ENCODE measurements at places on chromosomes 5 and 9. TPM values are rescaled to one million over a fixed set of nuclear protein-coding genes. Genes with fewer than 3 reads are reported as not detected.

GRCh38 chr5:173671121-173671949 is 54.9 kb upstream of the BOD1 start:
- peak; percentile 47 for DNase-seq

GRCh38 chr5:172410160-172410559 is 44.2 kb downstream of the SH3PXD2B start:
- DNase-seq, result no peak

ZNF354C gene
- 4.7 TPM for total RNA-seq

DNA sequence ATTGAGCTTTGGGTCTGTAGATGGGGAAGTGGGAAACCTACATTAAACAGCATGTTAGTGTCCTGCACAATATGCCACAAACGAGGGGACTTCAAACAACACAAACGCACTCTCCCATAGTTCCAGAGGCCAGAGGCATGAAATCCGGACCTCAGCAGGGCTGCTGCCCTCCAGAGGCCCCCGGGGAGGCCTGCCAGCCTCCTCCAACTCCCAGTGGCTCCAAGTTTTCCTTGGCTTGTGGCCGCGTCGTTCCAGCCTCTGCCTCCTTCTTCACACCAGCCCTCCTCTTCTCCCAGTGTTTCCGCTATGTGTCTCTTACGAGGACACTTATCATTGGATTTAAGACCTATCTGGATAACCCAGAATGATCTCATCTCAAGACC is 13.3 kb upstream of the COL5A1 start:
- no peak for DNase-seq

- no peak for DNase-seq
These were observed 2.1 kb upstream of the RFESD start for GRCh38 chr5:95644351-95645042.

- DNase-seq, result no peak
These were observed 18.5 kb downstream of the IFNA5 start for GRCh38 chr9:21286659-21287058.

FRMD3 gene
- 145 TPM for total RNA-seq

DNA sequence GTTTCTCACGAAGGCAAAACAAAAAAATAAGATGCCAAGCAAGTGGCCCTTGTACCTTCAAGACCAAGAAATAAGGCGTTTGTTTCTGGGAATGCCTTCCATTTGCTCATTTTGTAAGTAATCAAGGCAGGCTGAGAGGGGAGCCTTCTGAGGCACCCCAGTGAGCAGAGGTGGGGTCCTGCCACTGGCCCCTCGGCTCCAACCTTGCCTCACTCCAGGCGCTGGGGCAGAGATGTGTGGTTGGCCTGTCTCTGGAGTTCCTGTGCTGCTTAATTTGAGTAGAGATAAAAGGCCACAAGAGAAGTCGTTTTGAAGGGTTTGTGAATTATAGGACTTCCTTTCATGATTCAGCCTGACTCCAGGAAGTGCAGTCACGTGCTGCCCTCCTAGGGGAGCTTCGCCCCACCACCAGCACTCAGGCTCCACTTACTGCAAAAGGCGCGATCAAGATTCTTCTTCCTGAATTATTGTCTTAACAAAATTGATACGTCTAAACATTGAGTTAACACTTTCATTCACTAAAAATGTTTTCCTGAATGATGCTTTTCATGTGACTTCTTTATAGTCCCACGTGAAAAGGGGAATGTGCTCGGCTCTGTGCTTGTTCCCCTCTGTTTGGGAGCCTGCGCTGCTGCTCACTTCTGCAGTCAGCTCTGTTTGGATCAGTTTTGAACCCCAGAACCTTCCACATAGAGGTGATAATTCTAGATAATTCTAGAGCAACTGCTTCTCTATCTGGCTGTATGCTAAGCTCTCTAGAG is 13.7 kb downstream of the SYK start:
- no peak for DNase-seq

XRCC4 gene
- total RNA-seq, result 5.6 TPM

GRCh38 chr5:37723162-37723961 is 116.5 kb downstream of the GDNF start:
- DNase-seq, result no peak

- no peak for DNase-seq
These were observed 178.4 kb downstream of the FANCC start for GRCh38 chr9:95139126-95139525.

DNA sequence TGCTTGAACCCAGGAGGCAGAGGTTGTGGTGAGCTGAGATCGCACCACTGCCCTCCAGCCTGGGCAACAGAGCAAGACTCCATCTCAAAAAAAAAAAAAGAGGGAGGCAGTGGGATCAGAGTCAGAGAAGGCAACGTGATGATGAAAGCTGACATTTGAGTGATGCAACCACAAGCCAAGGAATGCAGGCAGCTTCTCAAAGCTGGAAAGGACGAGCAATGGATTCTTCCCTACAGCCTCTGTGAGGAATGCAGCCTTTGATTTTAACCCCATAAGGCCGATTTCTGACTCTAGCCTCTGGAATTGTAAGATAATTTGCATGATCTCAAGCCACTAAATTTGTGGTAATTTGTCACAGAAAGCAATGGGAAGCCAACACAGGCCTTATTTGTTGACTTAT is 9.8 kb downstream of the TGFBI start:
- DNase-seq, result no peak

- peak; percentile 32 for DNase-seq
These were observed 133.2 kb upstream of the PANK3 start for GRCh38 chr5:168712280-168712924.

GRCh38 chr9:102832814-102833213 is 162.3 kb upstream of the CYLC2 start:
- no peak for DNase-seq

DNA sequence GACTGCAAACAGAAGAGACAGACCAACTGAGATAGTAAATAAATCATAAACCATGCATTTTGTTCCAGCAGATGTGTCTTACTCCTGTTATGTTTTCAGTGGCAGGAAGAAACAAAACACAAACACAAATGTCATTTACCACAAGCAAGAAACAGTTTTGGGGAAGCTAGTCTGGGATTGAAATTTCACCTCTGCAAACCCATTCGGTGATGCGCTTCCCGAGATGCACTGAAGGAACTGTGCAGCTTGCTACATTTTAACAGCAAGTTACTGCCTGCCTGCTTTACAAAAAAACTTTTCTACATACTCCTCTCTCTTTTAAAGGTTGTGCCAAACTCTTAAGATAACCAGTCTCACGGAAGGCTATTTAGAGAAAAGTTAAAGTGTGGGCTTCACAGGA is 3.2 kb downstream of the MACROH2A1 start:
- no peak for DNase-seq

DNA sequence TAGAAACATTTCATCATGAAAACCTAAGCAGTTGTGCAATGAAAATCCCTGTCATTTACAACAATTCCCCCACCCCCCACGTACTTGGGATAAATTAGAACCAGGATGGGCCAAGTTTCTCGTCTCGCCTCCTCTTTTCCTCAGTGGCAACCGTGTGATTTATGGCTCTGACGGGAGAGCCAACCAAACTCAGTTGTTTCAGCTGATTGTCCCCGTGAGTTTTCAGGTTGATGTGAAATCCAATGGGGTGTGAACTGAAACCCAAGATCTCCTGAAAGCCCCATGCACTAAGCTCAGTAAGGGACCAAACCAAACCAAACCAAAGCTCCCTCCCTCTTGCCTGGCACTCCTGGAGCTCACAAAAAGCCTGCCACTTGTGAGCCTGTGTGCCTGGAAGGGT is 138.7 kb upstream of the SLC24A2 start:
- DNase-seq, result no peak

DNA sequence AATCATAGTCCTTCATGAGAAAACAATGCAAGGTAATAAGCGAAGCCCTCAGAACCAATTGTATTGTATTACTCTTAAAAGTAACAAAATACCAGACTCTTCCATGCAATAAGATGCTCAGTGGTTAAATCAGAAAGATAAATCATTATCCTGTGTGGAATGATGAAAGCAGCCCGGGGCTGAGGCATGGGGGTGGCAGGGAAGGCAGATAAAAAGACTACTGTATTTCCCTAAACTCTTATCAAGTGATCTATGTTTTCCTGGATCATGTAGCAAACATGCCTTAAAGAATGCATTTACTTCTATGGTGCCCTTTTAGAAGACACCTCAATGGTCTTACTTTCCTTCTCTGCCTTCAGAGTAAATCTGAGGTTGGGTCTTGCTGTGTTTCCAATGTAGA is 105.6 kb upstream of the DAPK1 start:
- no peak for DNase-seq

- DNase-seq, result no peak
These were observed 269.5 kb downstream of the SEC61B start for GRCh38 chr9:99491408-99492158.

DNA sequence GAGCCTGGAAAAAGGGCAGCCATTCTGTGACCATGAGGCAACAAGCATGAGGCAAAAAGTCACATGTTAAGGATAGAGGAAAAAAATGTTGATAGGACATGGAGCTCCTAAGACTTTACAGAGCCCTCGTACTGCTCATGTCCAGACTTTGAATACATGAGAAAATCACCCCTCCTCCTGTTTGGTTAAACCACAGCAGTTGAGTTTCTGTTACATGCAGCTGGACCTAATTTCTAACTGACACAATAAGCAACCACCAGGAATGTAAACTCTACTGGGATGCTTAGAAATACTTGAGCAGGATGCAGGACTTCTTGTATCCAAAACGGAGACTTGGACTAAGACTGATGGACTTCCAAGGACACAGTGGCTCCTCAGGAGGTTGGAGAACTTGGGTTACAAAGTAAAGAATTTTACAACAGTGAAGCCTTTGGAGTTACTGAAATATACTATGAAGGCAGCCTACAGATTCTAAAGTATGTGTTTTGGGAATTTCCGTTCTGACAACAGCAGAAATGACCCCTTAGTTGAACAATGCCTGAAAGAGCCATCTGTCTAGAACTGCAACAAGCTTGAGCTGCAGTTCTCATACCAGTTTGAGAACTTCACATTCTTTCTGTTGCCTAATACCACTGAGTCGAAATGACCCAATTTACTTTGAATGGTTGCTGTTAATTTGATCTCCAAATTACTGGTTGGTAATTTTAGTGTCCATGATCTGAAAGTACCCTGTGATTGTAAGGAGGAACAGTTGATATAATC is 268.9 kb downstream of the PIK3R1 start:
- no peak for DNase-seq

GRCh38 chr5:10352430-10353240 is 860 bp upstream of the MARCHF6 start:
- no peak for DNase-seq

NR4A3 gene
- 19.8 TPM for total RNA-seq

DNA sequence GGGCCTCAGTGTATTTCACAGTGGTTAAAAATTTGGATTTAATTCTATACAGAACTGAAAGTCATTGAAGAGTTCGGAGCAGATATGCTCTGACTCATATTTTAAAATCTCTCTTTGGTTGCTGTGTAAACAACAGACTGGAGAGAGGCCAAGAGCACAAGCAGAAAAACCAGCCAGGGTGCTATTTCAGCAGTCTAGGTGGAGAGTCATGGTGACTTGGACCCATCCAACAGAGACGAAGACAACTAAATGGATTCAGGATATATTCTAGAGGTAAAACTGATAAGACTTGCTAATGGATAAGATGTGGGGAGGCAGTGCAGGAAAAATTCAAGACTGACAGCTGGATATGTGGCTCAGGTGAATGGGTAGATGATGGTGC is 168.9 kb downstream of the MAPKAP1 start:
- DNase-seq, result no peak

GRCh38 chr9:72132052-72132451 is 17.2 kb upstream of the GDA start:
- no peak for DNase-seq

OSMR gene
- 6.7 TPM for total RNA-seq

- peak; percentile 23 for DNase-seq
These were observed 11.7 kb downstream of the DOCK2 start for GRCh38 chr5:169648725-169649310.

- DNase-seq, result no peak
These were observed 364.3 kb downstream of the KCNN2 start for GRCh38 chr5:114726131-114726530.

GRCh38 chr5:36055984-36056383 is 10.7 kb downstream of the UGT3A2 start:
- DNase-seq, result no peak

DNA sequence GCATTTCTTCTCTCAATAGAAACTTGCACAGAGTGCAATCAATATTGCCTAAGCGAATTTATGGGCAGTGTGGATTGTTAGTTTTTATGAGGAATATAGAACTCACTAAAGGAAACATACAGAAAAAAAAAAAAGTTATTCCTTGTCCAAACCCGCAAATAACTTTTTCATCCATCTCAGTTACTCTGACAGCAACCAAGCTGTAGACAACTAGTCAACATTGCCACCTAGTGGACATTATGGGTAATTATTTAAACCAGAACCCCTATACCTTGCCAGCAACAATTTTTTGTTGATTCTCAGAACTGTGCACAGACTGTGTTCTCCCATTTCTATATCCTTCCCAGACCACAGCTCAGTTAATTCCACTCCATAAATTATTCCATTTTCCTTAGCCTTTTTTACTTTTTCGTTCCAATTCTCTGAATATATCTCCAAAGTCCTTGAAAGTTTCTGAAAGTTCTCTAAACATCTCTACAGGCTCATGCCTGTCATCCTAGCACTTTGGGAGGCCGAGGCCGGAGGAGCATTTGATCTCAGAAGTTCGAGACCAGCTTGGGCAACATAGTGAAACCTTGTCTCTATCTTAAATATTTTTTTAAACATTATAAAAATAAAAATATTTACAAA is 2.6 kb upstream of the AFAP1L1 start:
- no peak for DNase-seq

CORO2A gene
- 0.06 TPM for total RNA-seq

SH3GLB2 gene
- total RNA-seq, result 25.2 TPM

DNA sequence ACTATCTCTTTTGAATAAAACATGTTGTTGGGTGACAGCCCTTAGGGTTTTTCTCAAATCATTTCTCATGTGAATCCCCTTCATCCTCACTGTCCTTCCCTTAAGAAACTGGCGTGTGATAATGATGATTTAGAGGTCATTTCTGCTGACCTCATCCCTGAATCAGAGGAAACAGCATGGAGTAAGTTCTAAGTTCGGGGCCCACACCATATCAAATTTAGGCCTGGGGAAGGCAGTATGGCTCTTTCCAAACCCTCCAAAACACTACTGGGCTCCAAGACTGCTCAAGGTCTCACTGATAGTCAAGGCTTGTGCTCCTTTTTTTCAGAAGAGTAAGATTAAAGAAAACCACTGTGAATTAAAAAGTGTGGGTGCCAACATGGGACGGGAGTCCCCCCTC is 872 bp upstream of the SMIM3 start:
- DNase-seq, result no peak

- no peak for DNase-seq
These were observed 465.9 kb downstream of the DMAC1 start for GRCh38 chr9:7333719-7334118.

RPS23 gene
- total RNA-seq, result 1,252 TPM

CCDC112 gene
- 4.5 TPM for total RNA-seq
